Lung (tissue), 17 donors: ENCODE measurements at places on chromosomes 12 and 14. TPM values are rescaled to one million over a fixed set of nuclear protein-coding genes. Genes with fewer than 3 reads are reported as not detected.

The PPFIA2 gene
- total RNA-seq, result 1.5 TPM

The RPS6KL1 gene
- total RNA-seq, result 2.2 TPM

The NELL2 gene
- 15.9 TPM for total RNA-seq

The IGF1 gene
- total RNA-seq, result 9.5 TPM

The OR4E2 gene
- not detected for total RNA-seq

The ASIC1 gene
- 2.0 TPM for total RNA-seq

The PSME1 gene
- 192 TPM for total RNA-seq

The GYS2 gene
- total RNA-seq, result not detected

The COX14 gene
- 31.2 TPM for total RNA-seq

The SLC6A12 gene
- 4.1 TPM for total RNA-seq

The SLC6A15 gene
- total RNA-seq, result not detected

The KLRK1 gene
- total RNA-seq, result 1.6 TPM

The IL22 gene
- not detected for total RNA-seq

The PPP2R5C gene
- 148 TPM for total RNA-seq

The OR4M1 gene
- not detected for total RNA-seq

The ENDOU gene
- total RNA-seq, result 0.31 TPM

The NUMB gene
- 94.8 TPM for total RNA-seq

The BEGAIN gene
- total RNA-seq, result 1.6 TPM
